HCT116 (cell line): ENCODE measurements at places on chromosomes 3 and 15.

DNA sequence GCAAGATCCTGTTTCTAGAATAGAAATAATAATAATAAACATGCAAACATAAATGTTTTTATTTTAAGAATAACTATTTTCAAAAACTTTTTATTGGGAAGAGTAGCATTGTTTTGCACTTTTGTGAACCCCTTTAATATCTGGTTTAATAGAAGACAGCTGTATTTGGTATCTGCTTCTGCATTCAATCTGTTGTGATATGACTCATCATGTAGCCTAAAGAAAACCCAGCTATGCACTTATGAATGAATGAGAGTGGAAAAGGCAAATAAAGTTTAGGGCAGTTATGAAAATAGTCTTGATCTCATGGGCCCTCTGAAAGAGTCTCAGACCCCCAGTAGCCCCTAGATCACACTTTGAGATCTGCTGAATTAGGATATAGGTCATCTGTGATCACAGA lies 100.4 kb upstream of the PPP2R3A start:
- no peak for DNase-seq

GRCh38 chr15:97961067-97961954 lies 808 bp downstream of the ARRDC4 start:
- DNase-seq = peak; percentile 1

DNA sequence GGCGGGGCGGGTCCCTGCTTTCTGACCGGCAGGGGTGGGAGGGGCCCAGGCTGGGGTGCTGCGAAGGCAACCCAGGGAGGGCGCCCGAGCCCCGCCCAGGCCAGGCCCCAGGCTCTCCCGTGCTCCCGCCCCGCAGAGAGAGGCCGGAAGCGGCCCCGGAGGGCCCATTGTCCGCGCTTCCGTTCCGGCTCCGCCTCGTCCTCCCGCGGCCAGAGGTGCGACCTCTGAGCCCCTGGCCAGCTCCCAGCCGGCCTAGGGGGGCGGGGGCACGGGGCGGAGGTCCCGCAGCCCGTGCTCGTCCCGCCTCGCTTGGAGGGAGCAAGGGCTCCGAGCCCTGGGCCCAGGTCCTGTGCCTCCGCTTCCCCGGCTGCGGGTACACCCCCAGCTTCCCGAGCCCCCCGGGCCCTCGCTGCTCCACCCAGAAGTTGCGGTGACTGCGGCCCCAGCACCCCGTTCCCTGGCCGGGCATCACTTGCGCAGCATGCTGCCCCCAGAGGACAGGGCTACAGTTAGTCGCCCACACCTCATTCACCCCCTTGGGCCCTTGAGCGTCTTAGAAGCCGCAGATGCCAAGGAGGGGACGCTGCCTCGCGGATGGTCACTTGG lies 20.4 kb upstream of the PLXND1 start:
- DNase-seq = peak; percentile 78

- no peak for DNase-seq
These were observed 30.7 kb downstream of the SCN11A start for GRCh38 chr3:39021029-39021428.

DNA sequence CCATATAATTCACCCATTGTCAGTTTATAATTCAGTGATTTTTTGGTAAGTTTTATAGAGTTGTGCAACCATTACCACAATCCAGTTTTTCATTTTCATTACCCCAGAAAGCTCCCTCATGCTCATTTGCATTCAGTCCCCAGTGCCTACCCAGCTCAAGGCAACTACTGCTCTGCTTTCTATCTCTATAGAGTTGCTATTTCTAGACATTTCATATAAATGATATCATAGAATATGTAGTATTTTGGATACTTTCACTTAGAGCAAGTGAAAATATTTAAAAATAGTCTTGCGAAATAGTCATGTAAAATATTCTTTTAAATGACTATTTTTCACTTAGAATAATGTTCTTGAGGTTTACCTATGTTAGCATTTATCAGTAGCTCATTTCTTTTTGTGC lies 42.1 kb downstream of the ZNF654 start:
- no peak for DNase-seq

- DNase-seq = no peak
These were observed 33.3 kb downstream of the MAP1A start for GRCh38 chr15:43550527-43551363.

GRCh38 chr3:195160257-195160898 lies 110.6 kb downstream of the XXYLT1 start:
- DNase-seq = no peak

GRCh38 chr3:38155825-38156224 lies 9.5 kb upstream of the OXSR1 start:
- DNase-seq = no peak

GRCh38 chr15:84817466-84818081 lies 418 bp downstream of the ALPK3 start:
- DNase-seq = no peak

DNA sequence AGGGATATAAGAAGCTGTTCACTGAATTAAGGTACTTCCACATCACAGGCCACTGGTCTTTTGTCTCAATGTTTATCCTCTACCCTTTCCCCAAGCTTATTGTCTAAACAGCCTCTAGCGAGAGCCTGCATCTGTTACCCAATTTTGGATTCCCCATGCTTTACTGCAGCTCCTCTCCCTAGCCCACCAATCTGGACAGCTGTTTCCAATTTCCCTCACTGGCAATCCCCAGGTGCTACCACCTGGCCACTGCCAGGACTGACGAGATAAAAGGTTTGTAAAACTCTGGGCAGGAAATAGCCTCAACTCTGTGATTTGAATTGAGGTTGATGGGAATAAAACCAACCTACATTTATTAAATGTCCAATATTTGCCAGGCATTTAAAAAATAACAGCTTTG lies 58.0 kb upstream of the TEX9 start:
- DNase-seq = no peak

- no peak for DNase-seq
These were observed 516.7 kb downstream of the MECOM start for GRCh38 chr3:169146866-169147237.

DNA sequence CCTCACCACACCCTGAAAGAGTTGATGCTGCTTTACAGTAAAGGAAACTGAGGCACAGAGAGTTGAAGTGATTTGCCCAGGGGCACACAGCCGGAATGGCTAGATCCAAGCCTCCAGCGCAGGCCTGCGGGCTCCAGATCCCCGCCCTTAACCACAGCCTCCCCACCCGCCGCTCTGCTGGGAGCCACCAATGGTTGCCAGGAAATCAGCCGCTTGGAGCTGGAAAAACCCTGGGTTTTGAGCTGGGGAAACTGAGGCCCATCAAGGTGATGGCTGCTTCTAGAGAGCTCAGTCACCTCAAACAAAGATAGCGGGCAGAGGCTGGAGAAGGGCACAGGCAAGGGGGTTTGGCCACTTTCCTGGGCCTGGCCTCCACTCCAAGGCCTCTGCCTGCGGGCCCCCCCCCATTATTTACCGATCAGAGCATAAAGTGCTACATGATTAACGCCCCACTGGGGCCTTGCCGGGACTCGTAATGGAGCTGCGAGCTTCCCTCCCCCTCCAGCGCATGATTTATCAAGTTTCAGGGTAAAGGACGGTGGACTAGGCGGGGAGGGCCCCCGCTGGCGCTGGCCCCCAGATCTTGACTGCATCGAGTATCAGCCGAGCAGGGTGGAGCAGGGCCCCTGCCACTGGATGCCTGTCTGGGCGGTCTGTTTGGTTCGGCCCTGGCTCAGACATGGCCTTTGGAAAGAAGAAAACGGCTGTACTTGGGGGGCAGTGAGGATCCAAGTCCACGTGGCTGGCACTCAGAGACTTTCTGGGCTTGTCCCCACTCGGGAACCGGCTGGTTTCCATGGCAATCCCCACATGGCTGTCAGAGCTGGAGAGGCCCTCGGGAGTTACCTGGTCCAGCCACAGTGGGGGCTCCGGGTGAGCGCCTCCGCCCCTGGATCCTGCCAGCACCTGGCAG lies 9.1 kb downstream of the PLXND1 start:
- no peak for DNase-seq

DNA sequence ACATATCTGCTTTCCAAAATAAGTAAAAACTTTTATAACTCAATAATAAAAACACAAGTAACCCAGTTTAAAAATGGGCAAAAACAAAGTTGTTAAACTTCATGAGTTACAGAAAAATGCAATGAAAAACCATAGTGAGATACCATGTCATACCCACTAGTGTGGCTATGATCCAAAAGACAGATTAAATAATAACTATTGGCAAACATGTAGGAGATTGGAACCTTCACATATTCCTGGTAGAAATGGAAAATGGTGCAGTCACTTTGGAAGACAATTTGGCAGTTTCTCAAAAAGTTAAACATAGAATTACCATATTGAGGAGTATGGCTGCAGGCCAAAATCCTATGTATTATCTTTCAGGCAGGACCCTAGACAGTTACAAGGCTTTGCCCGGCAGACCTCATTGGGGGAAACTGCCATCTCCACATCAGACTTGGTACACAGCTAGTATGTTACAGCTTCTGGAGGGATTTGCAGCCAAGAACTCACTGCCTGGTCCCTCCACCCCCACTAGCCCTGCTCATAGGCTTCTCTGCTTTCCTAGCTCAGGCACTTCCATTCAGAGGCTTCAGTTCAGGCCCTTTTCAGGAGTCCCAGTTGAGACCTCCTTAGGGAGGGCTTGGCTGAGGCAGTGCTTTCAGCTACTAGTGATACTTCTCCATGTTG lies 147.8 kb downstream of the NEK10 start:
- no peak for DNase-seq

- no peak for DNase-seq
These were observed 7.4 kb downstream of the PSMD2 start for GRCh38 chr3:184306341-184306972.

DNA sequence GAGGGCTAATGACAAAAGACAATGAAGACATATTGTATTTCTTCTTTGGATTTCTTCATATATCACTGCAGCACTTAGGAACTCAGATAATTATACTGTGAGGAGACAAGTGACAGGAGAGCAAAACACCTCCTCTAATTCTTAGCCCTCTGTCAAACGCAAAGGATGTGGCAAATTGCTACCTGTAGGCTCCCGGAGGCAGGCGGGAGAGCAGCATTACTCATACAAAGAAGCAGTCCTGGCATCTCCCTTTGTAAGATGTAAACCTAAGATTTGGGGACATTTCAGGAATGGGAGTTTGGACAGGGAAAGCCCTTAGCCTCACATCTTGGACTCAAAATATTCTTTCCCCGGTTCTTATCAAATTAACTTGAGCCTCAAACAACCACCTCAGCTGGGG lies 460.8 kb downstream of the SOX2 start:
- DNase-seq = no peak

DNA sequence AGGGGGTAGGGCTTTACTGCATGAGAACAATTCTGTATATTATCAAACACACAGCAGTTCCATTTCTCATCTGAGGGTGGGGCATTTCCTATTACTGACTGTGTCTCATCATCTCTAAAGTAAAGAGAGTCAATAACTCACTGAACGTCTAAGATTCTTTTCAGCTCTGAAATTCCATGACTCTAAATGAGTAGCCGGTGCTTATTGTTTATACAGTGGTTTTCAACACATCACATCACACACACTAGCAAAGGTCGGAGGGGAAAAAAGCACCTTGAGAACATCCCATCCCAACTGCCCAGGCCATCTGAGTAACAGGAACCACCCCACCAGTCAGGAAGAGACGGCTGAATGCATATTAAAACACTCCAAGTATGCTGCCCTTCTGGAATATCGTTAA lies 196.0 kb downstream of the SUCLG2 start:
- DNase-seq = no peak

DNA sequence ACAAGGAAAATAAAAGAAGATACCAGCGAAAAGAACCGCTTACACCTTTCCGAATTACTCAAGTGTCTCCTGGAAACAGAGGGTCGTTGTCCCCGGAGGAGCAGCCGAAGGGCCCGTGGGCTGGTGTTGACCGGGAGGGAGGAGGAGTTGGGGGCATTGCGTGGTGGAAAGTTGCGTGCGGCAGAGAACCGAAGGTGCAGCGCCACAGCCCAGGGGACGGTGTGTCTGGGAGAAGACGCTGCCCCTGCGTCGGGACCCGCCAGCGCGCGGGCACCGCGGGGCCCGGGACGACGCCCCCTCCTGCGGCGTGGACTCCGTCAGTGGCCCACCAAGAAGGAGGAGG lies 325 bp downstream of the ALCAM start:
- DNase-seq = no peak

DNA sequence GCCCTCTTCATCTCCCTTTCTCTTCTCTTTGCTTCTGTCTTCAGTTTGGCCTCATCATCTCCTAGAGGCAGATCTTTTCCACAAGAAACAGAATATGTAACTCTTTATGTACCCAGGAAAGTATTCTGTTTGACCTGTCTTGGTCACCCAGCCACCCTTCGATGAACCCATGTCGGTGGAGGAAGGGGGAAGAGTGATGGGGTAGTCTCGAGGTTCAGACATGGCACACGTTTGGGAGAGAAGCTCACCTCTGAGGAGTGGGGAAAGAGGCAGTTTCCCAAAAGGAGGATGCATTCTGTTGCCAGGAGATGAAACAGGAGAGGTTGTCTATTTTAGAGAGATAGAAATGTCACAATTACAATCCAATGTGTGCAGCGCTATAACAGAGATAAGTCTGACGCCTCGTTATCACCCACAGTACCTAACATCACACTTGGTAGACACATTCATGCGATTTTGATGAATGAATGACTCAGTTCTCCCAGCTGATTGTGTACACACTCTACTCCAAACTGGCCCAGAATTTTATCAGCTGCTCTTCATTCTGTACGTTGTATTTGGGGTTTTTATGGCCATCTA lies 722 bp upstream of the CCDC50 start:
- DNase-seq = no peak

DNA sequence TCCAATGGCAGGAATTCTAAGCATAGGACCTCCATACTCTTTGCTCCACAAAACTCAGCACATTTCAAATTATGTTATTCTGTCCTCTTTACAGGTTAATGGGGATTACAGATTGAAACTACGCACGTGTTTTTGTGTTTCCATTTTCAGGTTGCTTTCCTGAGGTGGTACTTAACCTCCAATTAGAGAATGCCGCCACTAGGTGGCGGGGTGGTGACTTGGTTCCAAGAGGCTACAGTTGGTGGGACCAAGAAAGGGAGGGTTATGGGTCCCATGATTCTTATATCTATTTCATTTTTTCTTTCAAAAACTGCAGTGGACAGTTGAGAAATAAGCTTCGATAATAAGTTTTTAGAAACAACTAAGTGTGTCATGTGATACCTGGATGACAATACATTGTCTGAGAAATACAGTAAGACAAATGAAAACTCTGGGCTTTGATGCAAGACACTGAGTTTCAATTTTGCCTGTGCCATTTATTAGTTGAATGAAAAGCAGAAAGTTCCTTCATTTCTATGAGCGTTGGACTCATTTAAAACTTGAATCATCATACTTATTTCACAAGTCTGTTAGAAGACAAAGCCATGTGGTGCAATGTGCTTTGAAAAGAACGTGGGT lies 539.0 kb downstream of the FGF12 start:
- DNase-seq = peak; percentile 47

GRCh38 chr3:124761935-124762660 lies 31.8 kb downstream of the UMPS start:
- no peak for DNase-seq

DNA sequence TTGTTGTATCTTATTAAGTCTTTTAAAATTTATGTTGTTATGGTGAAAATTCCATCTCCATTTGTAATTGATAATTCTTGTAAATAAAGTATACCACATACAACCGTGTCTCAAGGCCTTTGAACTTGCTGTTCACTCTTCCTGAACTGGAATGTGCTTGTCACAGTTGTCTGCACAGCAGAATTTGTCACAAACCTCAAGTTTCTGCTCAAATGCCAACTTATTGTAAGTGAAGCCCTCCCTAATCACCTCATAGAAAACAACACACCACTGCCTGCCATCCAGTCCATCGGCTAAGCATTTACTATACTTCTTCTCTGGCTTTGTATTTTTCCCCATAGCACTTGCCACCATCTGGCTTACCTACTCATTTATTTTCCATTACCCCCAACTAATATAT lies 192.3 kb downstream of the THRB start:
- DNase-seq = no peak
